Activated naive CD4-positive, alpha-beta T cell treated with anti-CD3 and anti-CD28 coated beads for 36 hours (primary cell): ENCODE measurements at places on chromosomes 11 and 22. TPM values are rescaled to one million over a fixed set of nuclear protein-coding genes. Genes with fewer than 3 reads are reported as not detected.

The APOL4 gene
- total RNA-seq: 0.07 TPM

The IGLL1 gene
- not detected for total RNA-seq

DNA sequence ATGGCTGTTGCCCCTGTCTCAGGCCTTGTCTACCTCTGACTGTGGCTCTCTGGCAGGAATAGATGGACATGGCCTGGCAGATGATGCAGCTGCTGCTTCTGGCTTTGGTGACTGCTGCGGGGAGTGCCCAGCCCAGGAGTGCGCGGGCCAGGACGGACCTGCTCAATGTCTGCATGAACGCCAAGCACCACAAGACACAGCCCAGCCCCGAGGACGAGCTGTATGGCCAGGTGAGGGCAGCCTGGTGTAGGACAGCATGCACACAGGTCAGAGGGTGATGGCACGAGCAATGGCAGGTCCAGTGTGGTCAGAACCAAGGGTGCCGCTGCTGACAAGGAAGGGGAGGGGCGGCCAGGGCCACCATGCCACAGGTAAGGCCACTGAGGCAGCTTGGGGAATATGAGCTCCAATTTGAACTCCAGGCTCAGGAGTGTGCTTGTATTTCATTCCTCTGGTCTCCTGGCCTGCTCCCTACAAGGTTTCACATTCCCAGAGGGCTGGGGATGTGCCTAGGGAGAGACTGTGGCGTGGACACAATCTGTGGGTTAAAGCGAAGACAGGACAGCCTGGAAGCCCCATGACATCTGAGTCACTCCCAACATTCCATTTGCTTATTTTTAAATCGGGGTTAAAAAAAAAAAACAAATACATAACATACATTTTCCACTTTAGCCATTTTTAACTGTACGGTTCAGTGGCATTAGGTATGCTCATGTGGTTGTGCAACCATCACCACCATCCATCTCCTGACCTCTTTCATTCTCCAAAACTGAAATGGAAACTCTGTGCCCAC lies 562 bp downstream of the FOLR3 start:
- DNase-seq: no peak

DNA sequence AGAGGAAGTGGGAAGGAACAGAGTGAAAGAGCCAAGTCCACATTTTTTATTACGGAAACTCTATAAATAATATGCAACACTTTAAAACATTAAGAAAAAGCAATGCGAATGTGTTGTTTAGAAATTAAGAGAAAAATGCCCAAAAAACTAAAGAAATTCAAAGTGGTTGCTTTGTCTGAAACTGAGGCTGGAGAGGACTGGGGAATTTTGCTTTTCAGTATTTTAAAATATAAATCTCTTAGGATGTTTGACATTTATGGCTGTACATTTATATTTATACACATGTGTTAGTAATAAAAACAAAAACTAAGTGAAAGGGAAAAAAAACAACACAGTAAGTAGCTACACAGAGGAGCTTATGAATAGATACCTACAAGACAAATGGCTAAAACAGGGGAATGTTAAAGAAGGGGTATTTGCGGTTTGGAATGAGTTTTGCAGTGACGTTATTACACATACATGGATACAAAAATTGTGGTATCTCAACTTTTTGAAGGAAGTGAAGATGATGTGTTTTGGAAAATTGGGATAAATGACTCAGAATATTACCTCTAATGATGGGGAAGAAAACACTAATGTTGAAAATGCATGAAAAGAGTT lies 97.0 kb upstream of the DRD2 start:
- no peak for DNase-seq

GRCh38 chr11:3859373-3859881 lies 4.0 kb downstream of the STIM1 start:
- DNase-seq: peak; percentile 47

DNA sequence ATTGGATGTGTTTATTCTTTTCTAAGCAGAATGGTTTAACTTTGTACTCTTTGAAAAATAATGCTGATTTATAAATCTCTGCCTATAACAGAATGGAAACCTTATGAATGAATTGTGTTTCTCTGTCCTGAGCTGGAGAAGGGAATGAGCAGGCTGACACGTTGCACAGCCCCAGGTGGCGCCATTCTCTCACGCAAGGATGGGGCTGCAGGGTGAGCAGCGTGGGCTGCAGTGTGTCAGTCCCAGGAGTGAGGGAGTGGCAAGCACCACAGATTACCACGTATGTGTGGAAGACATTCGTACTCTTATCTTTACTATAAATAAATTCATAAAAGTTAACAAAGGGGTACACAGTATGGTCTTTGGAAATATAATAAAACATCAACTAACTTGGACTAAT lies 33.4 kb downstream of the FDX1 start:
- DNase-seq: peak; percentile 52

The UQCR10 gene
- 108 TPM for total RNA-seq

The RAG2 gene
- not detected for total RNA-seq

The ISX gene
- not detected for total RNA-seq

DNA sequence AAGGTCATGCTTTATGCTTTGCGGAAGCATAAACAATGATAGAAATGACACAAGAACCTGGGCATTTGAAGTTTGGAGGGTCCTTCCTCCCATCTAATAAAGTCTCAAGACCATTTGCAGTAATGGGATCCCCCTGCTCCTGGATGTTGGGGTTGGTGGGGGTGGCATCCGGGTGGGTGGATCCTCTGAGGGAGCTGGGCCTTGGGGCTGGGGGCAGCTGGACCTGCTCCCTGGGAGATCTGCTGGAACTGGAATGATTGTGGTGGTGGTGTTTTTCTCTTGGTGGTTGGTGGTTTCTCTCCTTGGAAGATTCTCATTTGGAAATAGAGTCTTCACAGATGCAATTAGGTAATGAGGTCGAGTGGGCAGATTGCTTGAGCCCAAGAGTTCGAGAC lies 2.2 kb upstream of the NAP1L4 start:
- no peak for DNase-seq

The RASGRP2 gene
- 5.6 TPM for total RNA-seq

- DNase-seq: no peak
Observed at GRCh38 chr11:126915430-126915829, 85.1 kb downstream of the KIRREL3 start.

GRCh38 chr22:47165338-47166032 lies 403.0 kb downstream of the TBC1D22A start:
- no peak for DNase-seq

DNA sequence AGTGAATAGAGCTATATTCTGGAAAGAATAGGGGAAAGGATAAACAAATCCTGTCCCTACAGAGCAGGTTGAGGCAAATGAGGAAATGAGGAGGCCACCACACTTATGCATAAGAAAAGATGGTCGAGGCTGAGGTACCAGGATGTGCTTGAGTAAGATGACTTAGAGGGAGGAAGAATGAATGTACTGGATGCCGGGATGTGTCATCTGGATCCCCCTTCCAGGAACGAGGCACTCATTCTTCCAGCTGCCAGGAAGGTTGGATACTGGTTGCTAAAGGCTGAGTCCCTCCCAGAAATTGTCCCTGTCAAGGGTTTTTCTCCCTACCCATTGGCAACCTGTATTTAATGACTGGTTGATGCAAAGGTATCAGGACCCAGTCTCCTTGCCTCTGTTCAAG lies 31.1 kb upstream of the SYT9 start:
- no peak for DNase-seq

- DNase-seq: peak; percentile 24
Observed at GRCh38 chr11:112355726-112356125, 95.1 kb upstream of the PLET1 start.

GRCh38 chr11:61019832-61020405 lies 48.4 kb downstream of the CD6 start:
- peak; percentile 17 for DNase-seq

DNA sequence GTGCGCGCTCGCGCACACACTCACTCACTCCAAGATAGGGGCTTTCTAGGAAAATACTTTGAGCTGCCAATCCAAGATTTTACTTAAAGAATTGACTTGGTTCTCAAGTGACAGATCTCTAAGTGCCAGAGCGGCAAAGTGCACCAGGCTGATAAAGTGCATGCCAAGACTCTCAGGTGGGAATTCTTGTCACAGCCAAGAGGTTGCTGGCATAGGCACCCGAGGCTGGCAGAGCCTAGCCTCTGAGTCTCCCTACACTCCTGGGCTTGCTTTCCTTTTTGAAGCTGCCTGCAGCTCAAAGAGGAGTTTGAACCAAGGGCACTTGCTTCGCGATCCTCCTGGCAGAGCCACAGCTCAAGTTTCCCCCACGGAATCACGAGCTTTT lies 2.5 kb upstream of the ADM start:
- DNase-seq: no peak

DNA sequence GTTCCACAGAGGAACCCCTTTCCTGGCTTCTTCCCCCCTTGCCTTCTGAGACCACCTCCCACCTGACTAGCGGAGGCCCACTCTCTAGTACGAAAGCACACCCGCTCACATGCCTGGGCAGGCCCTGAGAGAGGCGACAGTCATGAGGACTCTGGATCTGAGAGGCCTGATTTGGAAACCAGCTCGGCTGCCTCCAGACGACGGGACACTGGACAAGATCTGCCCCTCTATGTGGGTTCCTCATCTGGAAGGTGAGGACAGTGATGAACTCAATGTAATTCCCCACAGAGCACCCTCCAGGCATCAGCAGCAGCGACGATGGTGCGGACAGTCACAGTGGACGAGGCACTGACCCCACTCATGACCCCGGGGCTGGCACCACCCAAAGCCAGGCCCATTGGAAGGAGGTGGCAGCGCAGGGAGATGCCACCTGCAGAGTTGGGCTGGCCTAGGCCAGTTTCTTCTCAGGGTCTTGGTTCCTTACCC lies 7.5 kb downstream of the SULT4A1 start:
- DNase-seq: no peak

The EFCAB6 gene
- total RNA-seq: 0.15 TPM

- DNase-seq: no peak
Observed at GRCh38 chr22:23800297-23801237, 13.8 kb downstream of the SMARCB1 start.

DNA sequence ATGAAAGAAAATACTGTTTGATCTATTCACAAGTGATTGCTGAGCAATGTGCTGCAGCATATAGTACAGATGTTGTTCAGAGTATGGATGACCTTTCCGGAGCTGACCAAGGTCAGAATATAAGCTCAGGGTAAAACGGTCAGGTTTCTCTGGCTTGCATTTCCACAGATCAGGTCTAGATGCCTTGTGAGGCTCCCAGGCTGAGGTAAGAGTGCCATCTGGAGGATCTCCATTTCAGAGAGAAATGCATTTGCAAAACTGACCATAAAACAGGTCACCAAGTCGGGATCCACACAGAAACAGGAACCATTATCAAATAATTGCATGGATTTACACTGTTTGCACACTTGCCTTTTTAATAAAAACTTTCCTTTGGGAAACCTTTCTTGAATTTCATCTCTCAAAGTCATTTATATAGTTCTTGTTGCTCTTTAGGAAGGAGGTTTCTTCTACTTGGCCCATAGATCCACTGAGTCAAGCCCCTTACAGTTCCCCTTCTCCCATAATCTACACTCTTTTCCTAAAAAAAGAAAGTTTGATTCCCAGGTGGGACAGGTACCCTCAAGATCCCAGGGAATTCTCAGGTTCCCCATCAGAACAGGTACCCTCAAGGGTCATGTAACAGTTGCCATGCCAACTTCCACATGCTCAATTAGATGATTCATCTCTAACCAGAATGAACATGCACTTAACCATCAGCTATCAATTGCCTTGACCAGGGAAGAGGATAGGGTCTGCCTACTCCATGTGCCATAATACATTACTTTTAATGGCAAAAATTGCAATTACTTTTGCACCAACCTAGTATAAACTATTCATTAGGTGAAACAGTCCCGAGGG lies 25.0 kb upstream of the TMPRSS5 start:
- DNase-seq: peak; percentile 19

- DNase-seq: no peak
Observed at GRCh38 chr22:27903805-27904473, 15.1 kb downstream of the PITPNB start.

DNA sequence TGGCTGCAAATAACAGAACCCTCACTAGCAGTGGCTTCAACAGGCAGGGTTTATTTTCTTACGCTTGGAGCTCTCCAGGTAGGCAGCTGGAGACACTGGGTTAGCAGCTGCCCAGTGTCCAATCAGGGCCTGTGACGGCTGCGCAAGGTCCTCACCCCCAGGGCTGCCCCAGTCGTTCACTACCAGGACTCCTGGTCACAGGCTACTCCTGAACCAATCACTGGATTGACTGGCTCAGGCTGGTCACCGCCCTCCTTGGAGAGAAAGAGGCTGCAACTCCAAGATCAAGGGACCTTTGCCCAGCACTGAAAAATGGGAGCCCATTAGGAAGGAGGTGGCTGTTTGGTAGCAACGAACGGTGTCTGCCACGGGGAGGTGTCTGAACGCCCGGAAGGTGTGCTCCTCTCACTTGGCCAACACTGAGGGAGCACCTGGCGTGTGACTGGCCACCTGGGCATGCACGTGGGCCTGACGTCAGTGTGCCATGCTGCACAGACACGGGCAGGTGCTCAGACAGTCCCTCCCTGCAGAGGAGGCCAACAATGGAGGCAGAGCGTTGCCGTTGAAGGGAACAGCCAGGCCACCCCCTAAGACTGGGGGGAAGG lies 5.1 kb downstream of the ARSA start:
- no peak for DNase-seq

DNA sequence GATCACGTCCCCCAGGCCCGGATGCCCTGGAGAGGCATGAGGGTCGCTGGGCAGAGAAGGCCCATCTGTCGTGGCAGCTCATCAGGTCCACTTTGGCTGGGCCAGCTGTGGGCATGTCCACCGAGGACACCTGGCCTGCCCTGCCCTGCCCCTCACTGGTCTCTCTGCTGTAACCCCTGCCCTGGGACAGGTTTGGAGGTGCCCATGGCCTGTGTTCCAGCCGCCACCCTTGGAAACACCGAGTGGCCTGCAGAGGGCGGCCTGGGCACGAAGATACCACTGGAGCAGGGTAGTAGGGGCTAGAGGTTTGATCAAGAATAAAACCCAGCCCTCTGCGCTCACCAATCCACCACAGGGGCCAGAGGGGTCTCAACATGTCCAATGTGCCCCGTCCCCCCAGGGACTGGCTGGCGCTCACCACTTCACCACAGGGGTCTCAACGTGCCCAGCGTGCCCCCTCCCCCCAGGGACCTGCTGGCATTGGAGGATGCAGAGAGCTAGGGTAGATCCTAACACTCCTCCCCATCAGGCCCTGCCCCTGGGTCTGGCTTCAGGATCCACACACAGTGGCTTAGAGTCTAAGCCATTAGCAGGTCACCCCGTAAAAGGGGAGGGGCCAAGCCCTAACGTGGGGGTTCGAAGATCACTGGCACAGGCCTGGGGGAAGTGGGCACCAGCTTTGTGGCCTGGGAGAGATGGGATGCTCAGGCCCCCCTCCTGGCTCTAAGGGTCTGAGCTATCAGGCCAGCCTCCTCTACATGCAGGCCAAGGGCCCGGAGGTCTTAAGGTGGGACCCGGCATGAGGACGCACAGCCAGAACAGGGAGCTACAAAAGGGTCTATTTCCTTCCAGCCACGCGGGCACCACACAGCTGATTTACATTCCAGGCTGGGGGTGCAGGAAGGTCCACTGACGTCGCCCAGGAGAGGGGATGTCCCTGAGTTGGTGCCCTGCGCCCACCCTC lies 1.3 kb upstream of the HDAC10 start:
- peak; percentile 82 for DNase-seq

GRCh38 chr11:86680716-86681482 lies 8.5 kb upstream of the ME3 start:
- no peak for DNase-seq
